ENCODE measurements at places on chromosomes 16 and 17. TPM values are rescaled to one million over a fixed set of nuclear protein-coding genes. Genes with fewer than 3 reads are reported as not detected.

Gene BAIAP3
- total RNA-seq, result 1.7 TPM

Gene KRTAP3-2
- total RNA-seq, result not detected

Gene TEX19
- total RNA-seq, result not detected

Gene PNMT
- not detected for total RNA-seq

Gene MYLK3
- total RNA-seq, result not detected

Gene KRTAP17-1
- not detected for total RNA-seq

Gene ALOX15B
- not detected for total RNA-seq

Gene MMD
- 34.4 TPM for total RNA-seq

Gene CACNG3
- not detected for total RNA-seq

Gene RASD1
- 0.76 TPM for total RNA-seq

Gene FAM20A
- not detected for total RNA-seq

Gene SRCAP
- 72.5 TPM for total RNA-seq

Gene WNT3
- total RNA-seq, result not detected

Gene OTOP3
- total RNA-seq, result not detected

Gene TNP2
- total RNA-seq, result not detected

Gene KCNH4
- total RNA-seq, result 0.10 TPM

Gene KRTAP1-1
- not detected for total RNA-seq

Gene ZP2
- not detected for total RNA-seq

Gene CDRT15
- total RNA-seq, result not detected

Gene ARHGAP44
- total RNA-seq, result 0.05 TPM

Gene TMC8
- total RNA-seq, result 447 TPM

Gene ABI3
- 37.4 TPM for total RNA-seq

Gene ZNF48
- total RNA-seq, result 14.9 TPM

Gene YBX2
- 0.67 TPM for total RNA-seq

Gene ZNF232
- total RNA-seq, result 11.0 TPM

Gene KRT33A
- total RNA-seq, result not detected
